Cortex of kidney (tissue), 1 donor: ENCODE measurements at places on chromosomes 12 and 14.

DNA sequence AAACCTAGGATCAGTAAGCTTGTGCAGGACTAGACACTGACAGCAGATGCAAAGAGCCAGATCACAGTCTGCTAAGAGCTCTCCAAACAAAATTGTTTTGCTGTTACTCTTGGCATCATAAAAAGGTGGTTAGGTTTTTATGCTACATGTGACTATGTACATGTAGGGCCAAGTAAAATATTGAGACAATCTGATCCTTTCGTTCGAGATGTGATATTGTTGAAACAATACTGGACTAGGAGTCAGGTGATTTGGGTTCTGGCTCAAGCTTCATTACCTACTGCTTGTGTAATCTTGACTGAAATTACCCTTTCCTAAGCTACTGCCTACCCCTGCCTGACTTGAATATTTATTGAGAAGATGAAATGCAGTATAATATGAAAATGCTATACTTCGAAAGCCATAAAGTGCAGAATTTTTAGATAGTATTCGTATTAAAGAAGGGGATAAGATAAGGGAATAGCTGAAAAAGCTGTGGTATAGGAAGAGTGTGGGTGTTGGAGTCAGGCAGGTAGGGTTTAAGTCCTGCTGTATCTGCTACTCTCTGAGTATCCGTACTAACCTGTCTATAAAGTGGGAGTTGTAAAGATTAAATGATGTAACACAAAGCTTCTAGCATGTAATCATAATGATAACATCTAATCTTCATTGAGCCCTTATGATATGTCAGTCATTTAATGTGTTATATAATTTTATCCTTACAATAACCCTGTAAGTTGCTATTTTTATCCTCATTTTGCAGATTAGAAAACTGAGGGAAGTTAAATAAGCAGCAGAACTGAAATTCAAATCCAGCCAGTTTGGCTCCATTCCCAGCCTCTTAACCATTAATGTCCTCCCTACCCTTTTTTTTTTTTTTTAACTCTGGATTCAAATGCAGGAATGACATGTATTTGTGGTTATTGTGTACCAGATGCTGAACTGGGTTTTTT is 38.6 kb upstream of the ATF1 start:
- no peak for DNase-seq

DNA sequence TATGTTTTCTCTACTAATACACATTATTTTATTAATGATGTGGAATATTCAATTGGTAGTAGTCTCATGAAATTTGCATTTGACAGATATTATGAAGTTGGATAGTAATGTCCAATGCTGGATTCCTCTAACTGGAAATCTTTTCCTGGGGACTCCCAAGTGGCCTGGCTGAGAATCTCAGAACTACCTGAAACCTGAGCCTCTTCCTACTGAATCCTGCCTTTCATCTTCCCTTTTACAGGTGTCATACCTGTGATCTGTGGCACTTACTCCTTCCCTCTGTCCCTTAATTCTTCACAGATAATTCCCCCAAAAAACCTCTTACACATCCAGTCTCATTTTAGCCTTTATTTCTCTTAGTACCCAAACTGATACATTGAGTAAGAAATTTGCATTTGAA is 89.7 kb upstream of the MYF6 start:
- no peak for DNase-seq

GRCh38 chr14:102150744-102151143 is 11.0 kb downstream of the WDR20 start:
- no peak for DNase-seq

- no peak for DNase-seq
These were observed 69.8 kb downstream of the RERG start for GRCh38 chr12:15151161-15152091.

GRCh38 chr12:12818701-12819100 is 5.6 kb downstream of the DDX47 start:
- DNase-seq, result no peak
